ENCODE measurements at places on chromosomes 12 and 14. TPM values are rescaled to one million over a fixed set of nuclear protein-coding genes. Genes with fewer than 3 reads are reported as not detected.

RPL10L gene
- total RNA-seq, result not detected

DNA sequence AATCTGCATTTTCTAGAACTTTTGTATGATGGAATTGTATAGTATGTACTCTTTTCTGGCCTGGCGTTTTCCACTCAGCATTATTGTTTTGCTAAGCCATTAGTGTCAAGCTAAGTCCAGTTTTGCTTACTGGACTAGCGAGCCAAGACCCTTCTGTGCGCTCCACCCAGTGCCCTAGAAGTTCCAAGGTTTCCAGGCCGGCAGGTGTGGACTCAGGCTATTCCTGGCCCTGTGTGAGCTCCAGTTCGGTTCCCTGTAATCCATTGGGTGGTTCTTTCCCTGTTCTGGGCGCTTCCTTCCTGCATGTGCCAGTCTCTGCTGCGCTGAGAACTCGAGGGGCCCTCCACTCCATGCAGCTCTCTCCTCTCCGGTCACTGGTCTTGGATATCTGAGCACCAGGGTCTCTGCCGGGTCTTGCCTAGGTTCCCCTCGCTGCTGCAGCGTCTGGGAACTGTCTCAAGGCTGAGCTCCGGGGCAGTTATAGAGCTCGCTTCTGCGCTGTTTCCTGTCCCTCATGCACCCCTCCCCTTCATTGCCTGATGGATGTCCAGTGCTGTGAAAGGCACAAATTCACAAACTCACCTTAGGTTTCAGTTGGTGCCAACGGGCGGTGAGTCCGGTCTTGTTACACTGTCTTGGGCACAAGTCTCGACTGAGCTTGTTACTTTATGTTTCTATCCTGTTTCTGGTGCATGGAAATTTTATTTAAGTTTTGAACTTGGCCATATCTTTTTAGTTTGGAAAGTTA, 100.8 kb downstream of the ADGRD1 start:
- peak; percentile 57 for DNase-seq

DNA sequence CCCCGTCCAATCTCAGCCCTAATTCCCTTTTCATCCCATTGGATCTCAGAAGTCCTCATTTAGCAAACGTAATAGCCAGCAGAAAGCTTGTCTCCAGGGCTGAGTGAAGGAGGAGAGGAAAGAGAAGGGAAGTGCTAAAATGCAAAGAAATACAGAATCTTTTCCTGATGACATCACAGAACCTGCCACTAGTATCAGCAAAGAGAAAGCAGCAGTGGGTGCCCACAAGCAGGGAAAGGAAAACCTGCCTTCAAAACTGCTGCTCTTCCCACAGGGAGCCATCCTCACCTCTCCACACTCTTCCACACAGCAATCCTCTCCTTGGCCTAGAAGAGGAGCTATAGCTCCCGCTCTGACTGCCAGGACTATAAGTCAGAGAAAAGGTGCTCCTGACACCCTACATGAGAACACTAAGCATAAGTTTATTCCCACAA, 11.3 kb downstream of the MED13L start:
- DNase-seq, result no peak

CATSPERB gene
- 0.61 TPM for total RNA-seq

GRCh38 chr12:38411426-38411825, 94.9 kb downstream of the ALG10B start:
- DNase-seq, result no peak

GLIPR1L2 gene
- 1.0 TPM for total RNA-seq

DNA sequence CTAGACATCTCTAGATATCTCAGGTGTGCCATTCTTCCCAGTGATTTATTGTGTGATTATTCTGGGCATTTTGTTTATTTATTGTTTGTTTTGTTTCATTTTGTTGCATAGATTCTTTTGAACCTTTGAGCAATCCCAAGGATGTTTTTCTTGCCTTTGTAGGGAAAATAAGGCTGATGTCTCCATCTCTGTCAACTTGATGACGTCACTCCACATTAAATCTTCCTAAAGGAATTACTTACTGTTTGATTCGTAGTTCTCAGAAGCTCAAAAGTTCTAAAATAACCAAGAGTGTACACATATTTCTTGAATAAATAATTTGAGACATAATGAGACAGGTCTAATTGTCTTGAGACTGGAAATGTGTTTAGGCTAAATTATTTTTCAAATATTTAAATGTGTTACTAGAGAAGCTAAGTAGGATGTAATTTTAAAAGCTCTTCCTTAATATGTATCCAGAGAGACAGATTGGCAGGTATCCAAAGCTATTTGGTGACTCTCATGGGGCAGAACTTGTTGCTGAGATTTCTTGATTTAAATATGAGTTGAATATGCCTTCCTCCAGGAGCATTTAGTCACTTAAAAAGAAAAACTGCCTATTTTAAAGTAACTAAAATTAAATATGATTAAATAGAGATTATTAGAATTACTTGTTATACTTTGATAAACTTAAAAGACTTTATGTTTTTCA, 128.7 kb downstream of the CNTN1 start:
- no peak for DNase-seq

- DNase-seq, result no peak
These were observed 22.5 kb downstream of the CABP1 start for GRCh38 chr12:120662879-120663278.
